ENCODE measurements at places on chromosomes 2 and 18.

DNA sequence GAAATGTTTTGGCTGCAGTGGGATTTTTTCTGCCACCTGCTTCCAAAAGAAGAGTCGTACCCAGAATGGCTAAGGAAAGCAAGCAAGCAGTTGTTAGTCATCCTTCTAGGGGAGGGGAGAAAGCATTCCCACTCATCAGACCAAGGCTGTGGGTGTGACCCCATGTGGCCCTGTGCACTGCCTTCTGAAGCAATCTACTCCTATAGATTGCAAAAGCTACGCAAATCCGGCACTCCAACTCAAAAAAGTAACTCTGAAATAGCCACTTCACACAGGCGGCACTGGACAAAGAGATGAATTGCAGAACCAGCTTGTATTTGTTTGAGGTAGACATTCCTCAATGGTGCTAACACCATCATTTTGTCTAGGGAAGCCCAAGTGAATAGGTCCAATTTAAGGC lies 44.3 kb downstream of the ST3GAL5 start:
- no peak for DNase-seq

DNA sequence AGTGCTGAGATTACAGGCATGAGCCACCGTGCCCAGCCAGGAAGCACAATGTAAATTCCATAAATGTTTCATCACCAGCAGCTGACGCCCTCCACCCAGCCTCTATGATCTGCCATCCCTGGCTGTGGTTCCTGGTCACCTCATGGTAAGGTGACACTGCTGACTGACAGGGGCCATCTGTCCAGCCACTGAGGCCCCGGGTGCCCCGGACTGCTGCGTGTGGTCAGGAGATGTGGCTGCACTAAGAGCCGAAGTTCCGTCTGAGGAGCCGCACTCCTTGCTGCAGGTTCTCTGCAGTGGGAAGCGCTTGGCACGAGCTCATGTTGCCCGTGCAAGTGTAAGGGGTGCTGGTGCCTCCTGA lies 10.9 kb downstream of the NTSR2 start:
- no peak for DNase-seq

DNA sequence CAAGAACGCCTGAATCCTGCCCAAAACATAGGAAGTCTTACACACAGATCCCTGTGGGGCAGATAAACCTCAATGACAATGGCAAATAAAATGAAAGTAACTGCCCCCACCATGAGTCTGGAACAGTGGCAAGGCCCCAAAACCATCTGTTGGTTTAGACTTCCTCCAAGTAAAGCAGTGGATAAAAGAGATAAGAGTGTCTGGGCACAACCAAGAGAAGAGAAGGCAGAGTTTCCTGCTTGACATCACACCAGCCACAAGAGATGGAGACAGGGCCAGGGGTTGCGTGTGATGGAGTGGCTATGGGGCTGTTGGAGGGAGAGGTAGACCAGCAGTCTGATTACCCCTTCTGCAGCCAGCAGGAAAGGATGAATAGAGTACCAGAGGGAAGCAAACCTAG lies 212.1 kb upstream of the POU3F3 start:
- DNase-seq = no peak

GRCh38 chr2:174730698-174731018 lies 33.6 kb downstream of the CHRNA1 start:
- DNase-seq = no peak

DNA sequence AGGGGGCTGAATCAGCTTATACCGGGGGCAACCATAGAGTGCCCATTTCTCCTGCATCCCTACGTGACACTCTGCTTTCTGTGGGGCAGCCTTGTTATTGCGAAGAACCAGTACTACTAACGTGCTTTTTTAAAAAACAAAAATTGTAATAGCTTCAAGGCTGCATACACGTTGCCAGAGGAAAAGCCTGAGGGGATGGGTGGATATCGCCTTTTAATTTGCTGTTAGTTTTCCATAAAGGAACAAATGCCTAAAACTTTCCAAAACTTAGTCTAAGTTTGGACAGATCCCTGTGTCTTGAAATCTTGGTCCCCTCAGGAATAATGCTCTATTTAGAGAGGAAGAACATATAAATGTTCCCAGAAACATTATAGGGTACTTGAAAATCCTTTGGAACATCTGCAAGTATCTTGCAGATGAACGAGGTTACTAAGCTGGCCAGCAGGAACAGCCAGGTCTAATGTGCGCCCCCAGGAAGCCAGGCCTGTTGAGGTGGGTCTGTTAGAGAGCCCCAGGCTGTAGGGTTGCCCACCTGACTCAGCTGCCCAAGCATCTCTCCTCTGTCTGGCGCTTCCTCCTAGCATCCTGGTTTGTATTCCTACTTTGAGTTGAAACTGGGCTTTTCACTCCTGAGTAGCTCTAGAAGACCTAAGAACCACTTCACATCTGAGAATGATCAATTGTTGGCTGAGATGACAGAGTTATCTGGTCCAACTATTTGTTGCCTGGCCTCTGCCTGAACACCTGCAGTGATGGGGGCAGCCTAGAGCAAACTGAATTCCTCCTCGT lies 96.9 kb downstream of the TGOLN2 start:
- no peak for DNase-seq

DNA sequence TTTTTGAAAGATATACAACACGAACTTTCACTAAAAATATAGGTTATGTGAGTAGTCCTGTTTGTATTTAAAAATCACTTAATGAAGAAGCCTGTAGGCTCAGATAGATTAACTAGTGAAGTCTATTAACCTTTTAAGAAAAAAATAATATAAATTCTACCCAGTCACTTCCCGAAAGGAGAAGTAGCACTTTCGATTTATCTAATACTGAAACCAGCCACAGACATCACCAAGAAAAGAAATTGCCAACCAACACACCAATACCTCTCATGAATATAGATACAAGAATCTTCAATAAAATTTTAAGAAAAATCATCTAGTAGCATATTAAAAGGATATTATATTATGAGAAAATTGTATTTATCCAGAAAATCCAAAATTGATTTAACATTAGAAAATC lies 160.5 kb downstream of the GALNT13 start:
- no peak for DNase-seq

GRCh38 chr2:65021709-65022108 lies 32.5 kb downstream of the SLC1A4 start:
- DNase-seq = no peak

DNA sequence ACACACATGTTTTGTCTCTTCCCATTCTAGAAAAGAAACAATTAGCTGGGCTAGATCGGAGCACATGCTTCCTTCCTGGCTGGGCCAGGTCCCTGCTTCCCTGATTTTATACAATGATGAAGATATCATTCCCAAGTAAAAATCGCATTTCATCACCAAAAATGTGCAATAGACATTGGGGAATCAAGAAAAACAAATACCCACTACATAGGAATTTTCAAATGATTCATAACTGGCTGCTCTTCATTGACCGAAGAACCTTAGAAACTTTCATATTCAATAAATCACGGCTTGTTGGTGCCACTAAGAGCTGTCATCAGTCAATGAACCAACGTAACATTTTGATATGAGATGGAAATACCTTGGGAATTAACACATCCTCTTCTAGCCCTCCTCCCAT lies 373.6 kb upstream of the TRIB2 start:
- DNase-seq = no peak

DNA sequence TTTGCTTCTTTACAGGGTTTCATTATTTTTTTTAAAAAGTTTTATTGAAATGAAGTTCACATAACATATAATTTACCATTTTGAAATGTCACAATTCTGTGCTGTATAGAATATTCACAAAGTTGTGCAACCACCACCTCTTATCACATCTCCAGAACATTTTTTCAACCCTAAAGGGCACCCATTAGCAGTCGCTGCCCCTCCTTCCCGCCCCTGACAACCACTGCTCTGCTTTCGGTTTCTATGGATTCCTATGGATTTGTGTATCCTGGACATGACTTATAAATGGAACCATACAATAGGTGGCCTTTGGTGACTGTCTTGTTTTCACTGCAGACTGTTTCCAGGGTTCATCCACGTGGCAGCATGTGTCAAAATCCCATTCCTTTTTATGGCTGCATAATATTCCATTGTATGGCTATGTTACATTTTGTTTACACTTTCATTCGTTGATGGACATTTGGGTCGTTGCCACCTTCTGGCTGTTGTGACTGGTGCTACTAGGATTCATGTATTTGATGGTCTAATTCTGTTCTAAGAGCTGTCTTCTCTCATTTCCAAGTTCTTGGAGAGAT lies 52.6 kb downstream of the SH3BP4 start:
- DNase-seq = no peak

DNA sequence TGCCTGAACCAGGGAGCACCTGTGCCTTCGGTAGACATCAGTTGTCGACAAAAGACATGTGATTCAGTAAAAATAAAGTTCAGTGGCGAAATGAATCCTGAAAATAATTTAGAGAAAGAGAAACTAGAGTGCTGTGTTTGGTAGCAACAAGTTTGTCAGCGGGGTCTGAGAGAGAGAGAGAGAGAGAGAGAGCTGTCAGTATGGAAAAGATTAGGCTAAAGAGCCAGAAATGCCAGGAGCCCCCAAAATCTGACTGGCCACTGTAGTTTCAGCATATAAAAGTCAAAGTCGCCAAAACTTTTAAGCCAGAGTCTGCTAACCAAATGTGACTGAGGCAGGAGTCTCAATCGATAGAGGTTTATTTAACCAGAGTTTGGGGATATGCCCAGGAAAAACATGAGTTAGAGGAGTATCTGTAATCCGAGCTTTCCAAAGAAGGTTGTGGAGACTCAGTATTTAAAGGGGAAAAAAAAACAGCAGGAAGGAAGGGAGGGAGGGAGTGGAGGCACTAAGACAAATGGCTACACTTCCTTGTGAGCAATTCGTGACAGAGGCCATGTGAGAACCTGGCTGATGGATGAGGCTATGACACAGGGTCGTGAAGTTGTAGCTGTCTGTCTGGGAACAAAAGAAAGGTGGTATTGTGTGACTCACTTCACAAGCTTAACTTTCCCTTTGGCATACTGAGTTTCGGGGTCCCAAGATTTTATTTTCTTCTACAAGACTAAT lies 20.5 kb upstream of the GNAL start:
- DNase-seq = no peak

- no peak for DNase-seq
Measured at GRCh38 chr2:17892770-17893534, 14.5 kb downstream of the KCNS3 start.

GRCh38 chr2:183998041-183998796 lies 600.1 kb upstream of the ZNF804A start:
- DNase-seq = no peak

GRCh38 chr2:67625690-67626475 lies 228.8 kb downstream of the ETAA1 start:
- peak; percentile 65 for DNase-seq

GRCh38 chr2:23029111-23029510 lies 355.9 kb upstream of the KLHL29 start:
- no peak for DNase-seq

GRCh38 chr2:221425353-221425752 lies 146.8 kb downstream of the EPHA4 start:
- no peak for DNase-seq

DNA sequence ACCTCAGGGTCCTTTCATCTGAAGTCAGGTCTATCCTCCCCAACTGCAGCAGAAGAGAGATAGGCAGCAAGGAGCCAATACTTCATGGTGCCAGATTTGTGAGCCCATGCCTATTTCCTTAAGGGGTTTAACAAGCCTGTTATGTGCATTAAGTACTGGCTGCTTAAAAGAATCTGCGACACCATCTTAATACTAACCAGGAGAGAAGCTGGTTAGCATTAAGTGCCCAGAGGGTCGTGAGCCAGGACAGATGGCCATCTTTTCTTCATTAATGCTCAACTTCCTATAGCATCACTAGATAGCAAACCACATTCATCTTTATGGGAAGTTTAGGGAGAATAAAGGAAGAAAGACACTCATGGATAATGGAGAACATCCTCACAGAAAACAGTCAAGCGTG lies 289.1 kb downstream of the ETAA1 start:
- DNase-seq = no peak

- no peak for DNase-seq
Measured at GRCh38 chr2:119225105-119225865, 1.7 kb downstream of the STEAP3 start.

GRCh38 chr2:66574701-66575624 lies 140.0 kb downstream of the MEIS1 start:
- peak; percentile 58 for DNase-seq

DNA sequence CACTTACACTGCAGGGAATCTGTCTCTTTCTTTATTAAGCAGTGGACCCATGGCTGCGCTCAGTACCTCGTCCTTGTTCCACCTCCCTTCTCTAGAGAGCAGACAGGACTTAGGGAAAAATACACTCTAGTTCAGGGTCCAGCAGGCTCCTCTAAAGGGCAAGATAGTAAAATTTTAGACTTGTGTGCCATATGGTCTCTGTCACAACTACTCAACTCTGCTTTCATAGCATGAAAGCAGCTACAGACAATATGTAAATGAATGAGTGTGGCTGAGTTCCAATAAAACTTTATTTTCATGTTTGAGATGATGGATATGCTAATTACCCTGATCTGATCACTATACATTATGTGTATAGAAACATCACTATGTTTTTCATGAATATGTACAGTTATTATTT lies 163.1 kb downstream of the BABAM2 start:
- DNase-seq = no peak

GRCh38 chr18:45993438-45993837 lies 26.3 kb upstream of the EPG5 start:
- peak; percentile 44 for DNase-seq

GRCh38 chr2:19569300-19569791 lies 210.9 kb upstream of the OSR1 start:
- DNase-seq = no peak

DNA sequence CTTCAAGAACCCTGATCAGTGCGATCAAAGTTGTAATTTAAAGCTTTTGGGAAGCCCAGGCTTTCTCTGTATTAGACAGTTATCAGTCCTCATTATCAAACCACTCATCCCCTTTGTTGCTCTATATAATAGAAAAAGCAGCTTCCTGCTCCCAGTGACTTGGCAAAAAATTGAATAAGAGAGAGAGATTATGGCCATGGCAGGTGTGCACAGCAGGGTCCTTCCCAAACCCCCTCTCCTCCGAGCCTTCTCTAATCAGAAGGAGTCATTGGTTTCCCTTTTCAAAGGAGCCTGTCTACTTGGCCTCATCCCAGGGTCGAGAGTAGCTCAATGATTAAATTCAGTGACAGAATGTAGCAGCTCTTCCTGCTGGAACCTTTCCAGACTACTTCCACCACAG lies 81.5 kb downstream of the SEMA4F start:
- DNase-seq = no peak

- no peak for DNase-seq
Measured at GRCh38 chr2:222688917-222689316, 17.5 kb downstream of the MOGAT1 start.

- no peak for DNase-seq
Measured at GRCh38 chr2:77578354-77578753, 56.2 kb upstream of the LRRTM4 start.

DNA sequence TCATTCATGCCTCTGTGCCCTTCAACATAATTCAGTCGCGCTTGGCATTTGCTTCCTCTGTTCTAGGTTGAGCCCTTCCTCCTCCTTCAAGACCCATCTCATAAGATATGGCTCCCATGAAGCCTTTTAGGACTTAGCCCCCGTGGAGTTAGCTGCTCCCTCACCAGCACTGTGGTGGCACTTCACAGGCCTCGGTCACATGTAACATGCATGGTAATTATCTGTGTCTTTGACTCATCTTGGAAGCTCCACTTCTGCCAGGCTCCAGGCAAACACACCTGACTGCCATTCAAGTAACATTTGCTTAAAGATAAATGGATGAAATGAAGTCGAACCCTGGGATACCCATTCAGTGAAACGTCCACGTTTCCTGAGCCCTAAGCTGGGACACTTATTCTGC lies 484.7 kb downstream of the EIPR1 start:
- no peak for DNase-seq

All from GM04504 (cell line).